Activated T-helper 1 cell treated with anti-CD3 and anti-CD28 coated beads, Interleukin-12 subunit alpha, Interleukin-12 subunit beta, Interleukin-2, Interleukin-4 antibody, amounts not matched to agents 30 ng/mL and 10 ng/mL and 1 ng/mL, durations not matched to agents 14 hours and 24 hours and 36 hours (primary cell): ENCODE measurements at places on chromosomes 13 and 19.

DNA sequence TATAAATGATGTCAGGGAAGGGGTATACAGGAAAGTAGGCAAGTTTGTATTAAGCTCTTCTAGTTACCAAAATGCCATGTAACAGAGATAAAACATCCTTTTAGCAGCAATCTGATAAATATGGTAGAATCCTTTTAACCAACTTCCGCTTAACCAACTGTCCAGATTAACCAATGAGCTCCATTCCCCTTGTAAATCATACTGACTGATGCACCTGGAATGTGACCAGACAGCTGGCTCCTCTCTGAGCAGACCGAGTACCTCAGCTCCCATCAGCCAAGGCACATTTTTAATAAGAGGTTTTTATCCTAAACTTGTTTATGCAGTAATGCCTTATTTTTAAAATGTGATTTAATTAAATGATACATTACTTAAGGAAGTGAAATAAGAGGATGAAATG, 66.4 kb downstream of the KLF12 start:
- no peak for DNase-seq
- H3K4me3 ChIP-seq: no peak overlapping the region
- H3K4me1 ChIP-seq: peaks cover 44% of the 10 kb centered on the region

DNA sequence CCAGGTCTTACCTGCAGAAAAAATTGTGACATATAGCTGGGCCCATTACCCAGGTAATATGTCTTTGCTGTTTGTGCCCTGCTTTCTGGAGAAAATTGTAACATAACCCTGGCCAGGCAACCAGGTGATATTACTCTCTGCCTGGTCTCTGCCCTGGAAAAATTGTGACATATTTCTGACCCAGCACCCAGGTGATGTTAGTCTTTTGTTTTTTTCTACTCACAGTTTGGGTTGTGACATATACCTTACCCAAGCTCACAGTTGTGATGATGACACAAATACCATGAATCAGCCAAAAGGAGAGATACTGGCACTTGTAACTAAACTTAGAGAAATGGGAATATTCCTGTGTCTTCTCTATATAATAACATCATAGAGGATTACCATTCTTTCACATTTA, 6.5 kb upstream of the ZNF726 start:
- H3K36me3 ChIP-seq: peaks cover 4% of the 10 kb centered on the region
- H3K4me1 ChIP-seq: no peaks in the 10 kb centered on the region
- no peak for DNase-seq
- no peak overlapping the region for H3K27ac ChIP-seq

DNA sequence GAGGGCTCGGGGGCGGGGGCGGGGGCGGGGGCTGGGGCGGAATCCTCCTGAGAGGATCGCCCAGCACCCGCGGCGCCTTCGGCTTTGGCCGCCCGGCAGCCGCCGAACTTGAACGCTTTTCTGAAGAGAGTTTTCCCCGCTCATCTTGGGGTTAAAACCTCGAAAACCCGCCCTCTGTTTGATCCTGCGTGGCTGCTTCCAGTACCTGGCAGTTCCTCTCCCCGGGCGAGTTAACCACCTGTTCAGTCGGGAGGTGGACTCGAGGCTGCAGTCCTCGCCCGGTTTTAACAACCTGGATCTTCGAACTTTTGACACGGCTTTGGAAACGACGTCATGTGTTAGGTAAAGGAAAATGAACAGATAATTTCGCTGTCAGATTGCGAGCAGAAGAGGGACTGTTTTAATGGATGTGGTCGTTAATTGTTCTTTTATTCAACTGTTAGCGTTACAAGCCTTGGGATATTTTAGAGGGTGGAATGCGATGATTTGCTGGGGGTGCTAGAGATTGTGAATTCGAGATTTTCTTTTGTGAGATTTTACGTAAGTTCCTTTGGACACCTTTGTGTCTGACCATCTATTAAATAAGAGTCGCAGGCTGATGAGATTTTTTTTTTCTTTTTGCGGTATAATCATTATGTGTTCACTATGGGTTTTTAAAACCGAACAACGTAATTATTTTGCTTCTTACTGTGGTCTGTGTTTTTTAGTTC, 1.0 kb downstream of the FNDC3A start:
- H3K4me1 ChIP-seq: peaks cover 49% of the 10 kb centered on the region
- H3K27ac ChIP-seq: peak overlapping the region; percentile 100
- H3K4me3 ChIP-seq: peak overlapping the region; percentile 94
- peaks cover 2% of the 10 kb centered on the region for H3K27me3 ChIP-seq

GRCh38 chr13:43191546-43191945, 168.2 kb downstream of the DNAJC15 start:
- no peak overlapping the region for H3K27ac ChIP-seq
- H3K27me3 ChIP-seq: peaks cover 8% of the 10 kb centered on the region
- no peaks in the 10 kb centered on the region for H3K36me3 ChIP-seq
- no peak for DNase-seq
- no peak overlapping the region for H3K4me3 ChIP-seq

DNA sequence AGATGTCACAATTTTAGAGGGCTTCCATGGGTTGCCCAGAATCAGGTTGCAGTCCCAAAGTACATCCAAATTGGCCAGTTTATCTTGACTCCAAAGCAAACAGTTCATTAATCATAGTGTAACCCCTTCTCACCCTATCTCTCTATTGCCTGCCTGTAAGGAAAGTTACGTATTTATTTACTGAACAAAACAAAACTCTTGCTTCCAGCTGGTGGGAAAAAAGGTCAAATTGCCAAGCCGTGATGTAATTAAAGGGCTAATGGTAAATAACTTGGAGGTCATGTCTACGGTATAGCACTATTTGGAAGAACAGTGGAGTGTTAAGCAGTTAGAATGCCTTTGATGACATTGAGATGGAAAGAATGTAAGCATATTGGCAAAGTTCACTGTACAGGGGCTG, 214.0 kb downstream of the DLEU7 start:
- no peak overlapping the region for H3K4me3 ChIP-seq
- peaks cover 7% of the 10 kb centered on the region for H3K27me3 ChIP-seq
- no peak for DNase-seq
- H3K36me3 ChIP-seq: no peaks in the 10 kb centered on the region

DNA sequence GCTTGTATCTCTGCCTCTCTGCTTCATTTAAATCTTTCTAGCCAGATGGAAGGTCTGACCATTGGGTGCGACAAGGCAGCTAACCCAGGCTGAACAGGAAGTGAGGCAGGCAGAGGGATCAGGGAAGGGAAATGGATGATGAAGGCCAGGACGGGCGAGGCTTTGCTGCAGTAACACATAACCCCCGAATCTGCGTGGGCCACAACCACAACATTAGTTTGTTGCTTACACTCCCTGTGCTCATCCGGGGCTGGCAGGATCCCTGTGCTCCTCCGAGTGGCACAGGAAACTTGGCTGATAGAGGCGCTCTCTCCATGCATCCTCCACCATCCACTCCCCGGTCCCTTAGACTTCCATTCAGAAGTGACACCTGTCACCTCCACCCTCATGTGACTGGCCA, 1.1 kb upstream of the FLT3LG start:
- peaks cover 10% of the 10 kb centered on the region for H3K36me3 ChIP-seq
- H3K27me3 ChIP-seq: no peaks in the 10 kb centered on the region
- peaks cover 50% of the 10 kb centered on the region for H3K4me1 ChIP-seq
- H3K4me3 ChIP-seq: peak overlapping the region; percentile 91

GRCh38 chr19:29404951-29405727, 120.7 kb upstream of the VSTM2B start:
- no peak overlapping the region for H3K4me3 ChIP-seq
- no peak for DNase-seq
- H3K4me1 ChIP-seq: no peaks in the 10 kb centered on the region
- H3K36me3 ChIP-seq: no peaks in the 10 kb centered on the region

GRCh38 chr19:55801416-55801815, 30.4 kb downstream of the NLRP11 start:
- no peak overlapping the region for H3K4me3 ChIP-seq
- H3K27ac ChIP-seq: no peak overlapping the region
- no peaks in the 10 kb centered on the region for H3K36me3 ChIP-seq
- no peak for DNase-seq
- no peaks in the 10 kb centered on the region for H3K27me3 ChIP-seq
- no peaks in the 10 kb centered on the region for H3K4me1 ChIP-seq

GRCh38 chr19:16363133-16363851, 38.7 kb downstream of the KLF2 start:
- DNase-seq: no peak
- H3K4me1 ChIP-seq: peaks cover 58% of the 10 kb centered on the region
- H3K27ac ChIP-seq: no peak overlapping the region

- peaks cover 10% of the 10 kb centered on the region for H3K4me1 ChIP-seq
- no peak overlapping the region for H3K27ac ChIP-seq
- DNase-seq: no peak
- peaks cover 9% of the 10 kb centered on the region for H3K36me3 ChIP-seq
- no peaks in the 10 kb centered on the region for H3K27me3 ChIP-seq
These were observed 137.8 kb downstream of the ZDHHC20 start for GRCh38 chr13:21321269-21321668.

GRCh38 chr13:61770681-61771080, 355.0 kb upstream of the PCDH20 start:
- H3K4me1 ChIP-seq: no peaks in the 10 kb centered on the region
- no peaks in the 10 kb centered on the region for H3K27me3 ChIP-seq
- DNase-seq: no peak
- no peak overlapping the region for H3K4me3 ChIP-seq
- no peaks in the 10 kb centered on the region for H3K36me3 ChIP-seq

- H3K27me3 ChIP-seq: peaks cover 5% of the 10 kb centered on the region
- H3K4me1 ChIP-seq: peaks cover 22% of the 10 kb centered on the region
- H3K4me3 ChIP-seq: no peak overlapping the region
- H3K27ac ChIP-seq: no peak overlapping the region
These were observed 24.5 kb downstream of the CFAP97D2 start for GRCh38 chr13:114203536-114203935.

DNA sequence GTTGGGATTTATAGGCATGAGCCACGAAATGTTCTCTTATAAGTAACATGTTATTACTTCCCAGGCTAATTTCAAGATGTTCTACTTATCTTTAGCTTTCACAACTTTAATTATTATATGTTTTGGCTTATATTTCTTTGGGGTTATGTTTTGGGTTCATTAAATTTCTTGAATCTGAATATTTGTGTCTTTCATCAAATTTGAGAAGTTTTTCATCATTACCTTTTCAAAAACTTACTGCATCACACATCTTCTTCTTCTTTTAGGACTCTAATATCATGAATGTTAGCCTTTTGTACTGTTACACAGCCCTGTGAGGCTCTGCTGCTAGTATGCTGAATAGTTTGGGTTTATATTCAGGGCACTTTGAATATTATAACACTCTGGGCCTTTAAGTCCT, 9.7 kb upstream of the ZNF266 start:
- DNase-seq: no peak
- H3K36me3 ChIP-seq: peaks cover 4% of the 10 kb centered on the region
- H3K4me1 ChIP-seq: no peaks in the 10 kb centered on the region
- H3K27ac ChIP-seq: no peak overlapping the region

- H3K27me3 ChIP-seq: no peaks in the 10 kb centered on the region
- no peaks in the 10 kb centered on the region for H3K4me1 ChIP-seq
- no peak for DNase-seq
- no peaks in the 10 kb centered on the region for H3K36me3 ChIP-seq
These were observed 34.2 kb downstream of the NALCN start for GRCh38 chr13:101382086-101382485.

DNA sequence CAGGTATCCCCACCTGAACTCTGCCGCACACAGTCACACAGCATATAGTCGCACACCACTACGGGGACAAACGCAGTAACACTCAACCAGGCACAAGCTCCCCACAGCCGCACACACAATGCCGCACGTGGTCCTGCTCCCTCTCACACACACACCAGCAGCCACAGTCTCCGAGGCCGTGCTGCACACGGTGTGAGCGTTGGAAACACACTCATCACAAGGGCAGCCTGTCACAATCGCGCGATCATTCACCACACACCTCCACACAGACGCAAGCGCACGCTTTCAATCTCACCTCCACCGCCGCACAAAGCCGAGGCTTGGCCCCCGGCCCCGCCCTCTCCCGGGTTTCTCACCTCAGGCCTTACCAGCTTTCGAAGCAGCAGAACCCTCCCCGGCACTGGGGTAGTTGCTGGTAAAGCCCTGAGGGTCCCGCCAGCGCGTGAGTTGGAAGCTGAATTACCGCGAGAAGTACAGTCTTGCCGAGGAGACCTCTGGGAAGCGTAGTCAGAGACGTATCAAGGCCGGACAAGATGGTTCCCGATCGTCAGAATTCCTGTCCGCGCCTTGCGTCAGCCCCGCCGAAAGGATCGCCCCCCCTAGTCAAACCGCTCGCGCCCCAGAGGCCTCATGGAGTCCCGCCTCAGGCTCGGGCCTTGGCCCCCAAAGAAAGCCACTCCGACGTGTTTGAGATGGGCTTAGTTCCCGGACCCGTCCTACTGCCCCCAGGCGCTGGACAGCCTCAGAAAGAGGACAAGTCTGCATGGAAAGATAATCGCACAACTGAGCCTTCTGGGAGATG, at the start of gene ZNF566:
ZNF566 (minus strand) TSS at position 444 of the 802 bp plus-strand sequence. CDS start 13,004 bp downstream, outside the sequence.
- peaks cover 18% of the 10 kb centered on the region for H3K4me1 ChIP-seq
- H3K36me3 ChIP-seq: peaks cover 9% of the 10 kb centered on the region
- H3K27me3 ChIP-seq: no peaks in the 10 kb centered on the region
- H3K27ac ChIP-seq: peak within 1 kb of the TSS; percentile 97

DNA sequence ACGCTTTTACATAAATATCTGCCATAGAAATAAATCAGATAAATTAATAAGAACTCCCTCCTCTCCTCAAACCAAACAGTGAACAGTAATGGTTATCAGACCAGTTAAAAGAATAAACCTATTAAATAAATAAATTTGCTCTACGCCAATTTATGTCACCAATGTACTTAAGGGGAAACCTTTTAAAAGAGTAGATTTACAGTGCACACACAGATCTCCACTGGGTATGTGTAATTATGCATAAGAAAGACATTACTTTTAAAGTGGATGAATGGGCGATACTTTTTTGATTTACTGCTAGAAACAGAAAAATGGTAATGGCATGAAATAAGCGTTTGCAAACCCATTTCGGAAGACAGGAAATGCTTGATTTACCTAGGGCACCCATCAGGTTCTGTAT, 34.9 kb upstream of the C19orf12 start:
- no peak for DNase-seq
- H3K4me1 ChIP-seq: no peaks in the 10 kb centered on the region

GRCh38 chr13:113951246-113951999, 22.5 kb downstream of the C13orf46 start:
- peak; percentile 7 for DNase-seq
- no peak overlapping the region for H3K27ac ChIP-seq
- H3K27me3 ChIP-seq: no peaks in the 10 kb centered on the region
- H3K4me1 ChIP-seq: no peaks in the 10 kb centered on the region

- no peak for DNase-seq
- peaks cover 6% of the 10 kb centered on the region for H3K27me3 ChIP-seq
- H3K27ac ChIP-seq: peak overlapping the region; percentile 10
- no peaks in the 10 kb centered on the region for H3K36me3 ChIP-seq
These were observed 68.4 kb upstream of the UBL3 start for GRCh38 chr13:29918845-29919244.

GRCh38 chr19:49058562-49058961, 1.0 kb upstream of the CGB7 start:
- H3K4me3 ChIP-seq: no peak overlapping the region
- no peak for DNase-seq
- H3K27ac ChIP-seq: no peak overlapping the region
- H3K4me1 ChIP-seq: peaks cover 18% of the 10 kb centered on the region

DNA sequence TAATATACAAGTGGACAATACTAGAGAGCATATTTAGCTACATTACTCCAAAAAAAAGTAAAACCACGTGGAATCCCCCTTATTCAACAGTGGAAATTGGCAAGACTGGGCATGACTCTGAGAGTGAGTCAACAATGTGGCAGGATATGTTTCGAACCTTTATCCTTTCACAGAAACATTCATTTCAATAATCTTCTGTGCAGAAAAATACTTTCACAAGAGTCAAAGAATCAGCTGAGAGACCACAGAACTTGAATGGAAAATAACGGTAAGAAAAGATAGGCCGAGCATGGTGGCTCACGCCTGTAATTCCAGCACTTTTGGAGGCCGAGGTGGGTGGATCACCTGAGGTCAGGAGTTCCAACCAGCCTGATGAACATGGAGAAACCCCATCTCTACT, 25.1 kb upstream of the CD70 start:
- H3K27me3 ChIP-seq: peaks cover 22% of the 10 kb centered on the region
- H3K4me3 ChIP-seq: no peak overlapping the region
- H3K4me1 ChIP-seq: peaks cover 26% of the 10 kb centered on the region
- no peak for DNase-seq
- H3K36me3 ChIP-seq: peaks cover 1% of the 10 kb centered on the region
